Epithelial cell of proximal tubule (primary cell): ENCODE measurements at places on chromosomes 6 and 20. TPM values are rescaled to one million over a fixed set of nuclear protein-coding genes. Genes with fewer than 3 reads are reported as not detected.

HFE gene
- total RNA-seq = 5.1 and 5.3 TPM in 2 replicates

ADGRF4 gene
- 1.5 and 3.4 TPM in 2 replicates for total RNA-seq

OVOL2 gene
- 0.23 and 1.6 TPM in 2 replicates for total RNA-seq

DNA sequence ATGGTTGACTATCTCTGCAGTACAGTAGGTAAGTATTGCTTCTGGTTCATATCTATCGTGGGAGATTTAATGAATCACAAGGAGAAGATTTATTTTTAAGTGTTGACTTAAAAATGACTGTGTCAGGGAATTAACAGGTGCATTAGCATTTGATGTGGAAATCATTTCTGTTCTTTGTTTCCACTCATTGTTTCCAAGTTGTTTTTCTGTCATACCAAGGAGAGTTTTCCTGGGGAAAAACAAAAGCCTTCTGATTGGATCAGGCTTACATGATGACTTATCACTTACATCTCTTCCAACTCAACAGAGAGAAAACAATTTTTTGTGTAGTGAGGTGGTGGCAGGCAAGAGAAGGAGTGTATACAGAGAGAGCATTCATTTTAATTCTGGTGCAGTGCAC lies 686.4 kb downstream of the HTR1B start:
- DNase-seq = no peak

GRCh38 chr20:5369629-5370028 lies 52.9 kb upstream of the PROKR2 start:
- DNase-seq = no peak
